ENCODE measurements at places on chromosomes 1 and 21. TPM values are rescaled to one million over a fixed set of nuclear protein-coding genes. Genes with fewer than 3 reads are reported as not detected.

DNA sequence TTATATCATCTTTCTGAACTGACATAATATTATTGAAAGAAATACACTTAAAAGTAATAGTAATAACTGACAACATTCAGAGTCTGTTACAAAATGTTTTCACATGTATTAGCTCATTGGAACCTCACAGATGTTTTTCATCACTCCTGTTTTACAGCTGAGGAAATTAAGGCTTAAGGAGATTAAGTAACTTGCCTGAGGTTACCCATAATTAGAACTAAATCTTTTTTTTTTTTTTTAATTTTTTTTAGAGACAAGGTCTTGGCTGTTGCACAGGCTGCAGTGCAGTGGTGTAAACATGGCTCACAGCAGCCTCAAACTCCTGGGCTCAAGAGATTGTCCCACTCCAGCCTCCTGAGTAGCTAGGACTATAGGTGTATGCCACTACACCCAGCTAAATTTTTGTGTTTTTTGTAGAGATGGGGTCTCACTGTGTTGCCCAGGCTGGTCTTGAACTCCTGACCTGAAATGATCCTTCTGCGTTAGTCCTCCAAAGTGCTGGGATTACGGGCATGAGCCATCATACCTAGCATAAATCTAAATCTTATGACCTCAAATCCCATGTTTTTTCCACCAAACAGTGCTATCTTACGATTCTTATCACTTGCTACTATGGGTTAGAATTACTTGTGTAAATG, 64.7 kb upstream of the MACF1 start:
- no peak for DNase-seq

DNA sequence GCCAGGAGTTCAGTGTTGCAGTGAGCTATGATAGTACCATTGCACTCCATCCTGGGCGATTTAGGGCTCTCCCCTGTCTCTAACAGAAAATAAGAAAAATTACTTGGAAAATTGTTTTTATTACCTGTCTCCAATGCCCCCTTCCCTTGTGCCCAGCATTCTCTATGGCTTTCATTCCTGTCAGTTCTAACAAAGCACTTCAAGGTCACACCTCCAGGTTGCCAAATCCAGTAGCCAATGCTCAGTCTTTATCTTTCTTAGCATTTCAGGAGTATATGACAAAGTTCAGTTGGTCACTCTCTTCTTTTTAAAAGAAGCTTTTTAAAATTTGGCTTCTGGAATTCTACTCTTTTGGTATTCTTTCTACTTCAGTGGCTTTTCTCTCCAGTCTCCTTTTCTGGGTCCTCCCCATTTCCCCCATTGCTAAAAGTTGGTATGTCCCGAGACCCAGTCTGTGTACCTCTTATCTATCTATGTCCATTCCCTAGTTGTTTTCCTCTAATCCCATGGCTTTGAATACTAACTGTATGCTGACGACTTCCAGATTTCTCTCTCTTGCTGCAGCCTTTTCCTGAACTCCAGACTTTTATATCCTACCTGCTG, 69.9 kb downstream of the LAMC1 start:
- DNase-seq = no peak

DNA sequence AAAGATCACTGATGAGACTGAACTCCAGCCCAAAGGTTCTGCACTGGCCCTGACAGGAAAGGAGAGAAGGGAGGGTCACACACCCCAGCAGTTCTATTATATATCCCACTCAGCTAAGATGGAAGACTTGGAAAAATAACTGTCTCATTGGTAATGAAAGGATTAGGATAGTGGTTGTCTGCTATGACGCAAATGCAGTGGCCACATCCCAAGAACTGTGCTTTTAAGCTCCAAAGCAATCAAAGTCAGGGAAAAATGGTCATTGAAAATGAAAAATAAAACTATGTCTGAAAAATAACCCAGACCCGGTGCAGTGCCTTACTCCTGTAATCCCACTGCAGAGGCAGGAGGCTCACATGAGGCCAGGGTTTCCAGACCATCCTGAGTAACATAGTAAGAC, 31.0 kb downstream of the PSMG1 start:
- no peak for DNase-seq

DNA sequence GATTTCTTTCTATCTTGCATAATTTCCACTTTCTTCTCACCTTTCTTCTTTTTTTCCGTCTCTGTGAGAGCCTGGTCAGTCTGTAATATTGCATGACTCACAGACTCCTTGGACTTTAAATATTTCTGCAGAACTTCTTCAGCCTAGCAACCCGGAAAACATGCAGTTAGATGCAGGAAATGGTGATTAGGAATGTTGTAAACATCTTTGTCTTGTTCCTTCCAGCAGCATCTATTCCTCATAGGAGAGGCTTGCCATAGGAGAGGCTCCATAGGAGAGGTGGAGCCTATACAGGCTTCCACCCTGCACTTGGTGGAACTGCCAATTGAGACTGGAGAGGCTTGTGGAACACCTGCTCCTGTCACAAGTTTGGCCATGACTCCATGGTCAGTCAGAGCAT, 10.0 kb downstream of the GBP5 start:
- no peak for DNase-seq

DNA sequence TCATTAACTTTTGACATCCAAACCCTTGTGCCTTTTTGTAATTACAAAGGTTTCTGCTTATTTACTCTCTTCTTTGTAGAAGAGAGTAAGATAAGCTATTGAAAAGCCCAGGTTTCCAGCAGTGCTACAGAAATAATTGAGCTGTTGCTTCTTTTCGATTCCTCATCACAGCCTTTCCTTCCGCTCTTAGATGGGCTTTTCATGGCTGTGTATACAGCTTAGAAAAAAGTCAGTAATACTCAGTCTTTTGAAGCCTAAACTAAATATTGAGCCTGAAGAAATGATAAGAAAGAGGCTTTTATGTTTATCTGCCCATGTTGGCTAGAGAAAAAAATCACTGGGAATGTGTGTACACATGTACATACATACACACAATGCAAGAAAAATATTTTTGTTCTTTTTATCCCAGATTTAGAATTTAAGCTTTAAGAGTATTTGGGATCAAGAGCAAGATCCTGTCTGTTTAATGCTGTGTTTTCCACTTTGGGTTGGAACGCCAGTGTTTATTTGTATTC, 172.4 kb downstream of the VPS13D start:
- DNase-seq = no peak

GRCh38 chr1:48236716-48237470, 14.4 kb downstream of the SLC5A9 start:
- peak; percentile 31 for DNase-seq

- no peak for DNase-seq
Measured at GRCh38 chr21:38469642-38470041, 28.6 kb downstream of the ERG start.

DNA sequence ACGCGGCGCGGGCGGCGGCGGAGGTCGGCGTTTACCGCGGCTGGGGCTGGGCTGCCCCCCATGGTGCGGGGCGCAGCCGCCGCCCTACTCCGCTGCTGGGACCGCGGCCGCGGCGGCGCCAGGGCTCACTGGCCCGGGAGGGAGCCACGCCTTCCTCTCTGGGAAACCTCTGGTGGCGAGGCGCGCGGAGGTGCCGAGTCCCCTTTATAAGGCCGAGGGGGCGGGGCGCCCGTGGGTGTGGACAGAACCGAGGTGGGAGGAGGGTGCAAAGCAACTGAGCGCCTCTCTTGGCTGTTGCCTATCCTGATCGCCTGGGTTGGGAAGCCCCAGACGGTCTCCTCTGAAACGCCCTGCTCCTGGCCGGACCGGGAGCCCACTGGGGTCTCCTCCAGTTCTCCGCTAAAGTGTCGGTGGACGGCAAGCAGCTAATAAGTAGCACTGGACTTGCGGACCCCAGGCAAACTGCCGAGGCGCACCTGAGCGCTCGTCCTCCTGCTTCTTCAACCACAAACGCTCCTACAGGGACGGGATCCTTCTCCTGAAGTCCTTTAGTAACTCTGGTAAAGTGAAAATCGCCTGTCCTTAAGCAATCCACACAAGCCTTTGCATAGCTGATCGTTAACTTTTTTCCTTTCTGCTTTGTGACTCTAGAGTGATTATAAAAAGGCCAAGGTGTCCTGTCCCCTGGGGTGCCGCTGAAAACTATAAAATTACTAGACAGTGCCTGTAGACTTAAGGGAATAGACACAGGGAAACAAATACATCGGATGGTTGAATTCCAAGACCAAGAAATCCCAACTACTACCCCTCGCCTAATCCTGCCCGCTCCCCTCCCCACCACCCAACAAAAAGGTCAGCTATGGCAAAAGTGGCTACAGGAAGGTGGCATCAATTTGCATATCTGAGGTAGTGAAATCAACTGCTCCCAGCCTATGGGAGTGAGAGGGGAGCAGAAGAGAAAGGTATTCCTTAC, at the start of gene PTGER3:
Gene PTGER3, minus strand, starts transcription at position 182 of the 973 bp plus-strand sequence. CDS start 239 bp downstream, outside the sequence.
- no peak for DNase-seq

DNA sequence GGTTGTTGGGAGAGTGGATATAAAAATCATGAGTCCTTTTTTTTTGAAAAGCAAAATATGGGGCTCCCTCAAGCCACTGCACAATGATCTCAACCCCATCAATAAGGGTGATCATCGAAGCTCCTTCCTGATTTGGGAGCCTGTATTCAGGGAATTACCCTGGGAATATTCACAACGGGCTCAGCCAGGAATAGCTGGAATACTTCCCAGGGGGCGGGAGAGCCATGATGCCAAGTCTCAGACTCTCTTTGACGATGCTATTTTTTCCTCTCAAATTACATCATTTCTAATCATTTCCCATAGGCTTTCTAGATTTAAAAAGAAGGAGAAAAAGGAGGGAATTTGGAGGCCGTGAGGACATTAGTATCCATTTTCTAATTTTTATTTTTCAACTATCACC, 18.4 kb downstream of the OLIG1 start:
- no peak for DNase-seq

DNA sequence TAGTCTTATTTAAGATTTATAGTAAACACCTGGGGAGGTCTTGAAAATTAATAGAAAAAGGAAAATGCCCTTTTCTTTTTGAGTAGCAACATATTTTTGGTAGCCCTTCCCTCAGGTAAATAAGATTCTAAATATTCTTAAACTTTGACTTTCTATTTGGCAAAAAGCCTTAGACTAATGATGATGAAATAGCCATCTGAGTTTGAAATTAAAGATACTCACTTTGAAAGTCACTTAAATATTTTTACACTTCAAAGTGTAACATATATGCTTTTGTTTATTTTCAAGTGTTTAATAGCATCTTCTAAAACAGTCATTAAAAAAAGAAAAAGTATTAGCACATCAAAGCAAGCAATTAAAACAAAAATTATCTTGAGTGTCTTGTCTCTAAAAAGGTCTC, 135.1 kb downstream of the NEK7 start:
- DNase-seq = no peak

GRCh38 chr1:178540646-178541045, 27.7 kb downstream of the TEX35 start:
- DNase-seq = no peak

GRCh38 chr1:58769809-58770320, 14.0 kb downstream of the JUN start:
- DNase-seq = no peak

DNA sequence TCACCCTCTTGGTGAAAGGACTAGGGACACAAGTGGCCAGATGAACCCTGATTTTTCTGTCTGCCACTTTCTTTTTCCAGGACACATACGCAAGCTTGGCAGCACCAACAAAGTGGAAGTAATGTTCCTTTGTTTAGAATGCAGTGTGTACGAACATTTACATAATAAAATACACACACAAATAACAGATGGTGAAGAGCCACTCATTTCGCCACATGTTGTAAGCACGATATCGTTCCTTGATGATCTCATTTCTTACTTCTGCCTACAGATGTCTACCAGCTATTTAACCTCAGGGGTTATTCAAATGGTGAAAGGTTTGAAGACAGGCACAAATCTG, 670.2 kb upstream of the CXADR start:
- no peak for DNase-seq

DNA sequence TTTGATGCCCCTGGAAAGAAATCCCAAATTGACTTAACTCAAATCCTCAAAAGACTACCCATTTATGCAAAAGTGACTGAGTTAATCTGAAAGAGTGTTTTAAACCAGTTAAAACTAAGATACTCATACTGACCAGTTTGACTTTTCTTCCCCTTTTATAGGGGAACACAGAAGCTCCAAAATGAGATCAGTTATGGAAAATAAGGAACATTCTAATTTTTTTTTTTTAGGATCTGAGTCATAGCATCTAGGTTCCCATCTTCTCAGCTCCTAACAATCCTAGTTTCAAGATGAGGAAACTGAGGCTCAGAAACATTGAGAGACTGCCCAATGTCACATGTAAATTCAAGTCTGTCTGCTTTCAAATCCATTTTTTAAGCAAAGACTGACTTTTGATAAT, 231.1 kb upstream of the RUNX1 start:
- no peak for DNase-seq

DNA sequence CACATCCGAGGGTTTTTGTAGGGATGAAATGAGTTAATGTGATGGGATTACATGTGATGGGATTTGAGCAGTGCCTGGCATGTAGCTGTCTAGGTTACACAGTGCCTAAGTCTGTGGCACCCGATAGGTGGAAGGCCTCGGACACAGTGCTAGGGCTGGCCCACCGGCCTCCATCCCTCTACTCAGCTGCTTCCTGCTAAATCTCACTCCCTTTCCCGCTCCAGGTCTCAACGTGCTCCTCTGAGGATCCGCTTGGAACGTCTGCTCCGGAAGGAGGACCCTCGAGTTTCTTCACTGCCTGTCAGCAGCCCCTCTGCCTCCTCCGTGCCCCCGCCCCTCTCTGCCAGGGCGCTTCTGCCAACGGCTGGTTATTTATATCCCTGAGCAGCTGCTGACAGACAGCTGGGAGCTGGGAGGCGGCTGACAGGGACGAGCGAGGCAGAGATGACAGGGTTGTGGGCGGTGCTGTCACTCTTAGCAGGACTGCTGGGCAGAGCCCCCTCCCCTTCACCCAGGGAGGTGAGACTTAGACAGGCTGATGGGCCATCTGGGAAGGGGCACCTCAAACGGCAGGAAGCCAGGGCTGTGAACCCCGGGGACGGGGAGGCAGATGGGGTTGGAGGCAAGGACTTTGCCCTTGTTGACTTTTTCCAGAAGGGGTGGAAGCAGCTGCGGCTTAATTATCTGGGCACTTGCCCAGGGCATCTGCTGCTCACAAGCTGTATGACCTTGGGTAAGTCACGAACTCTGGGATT, 26.6 kb upstream of the LRRN2 start:
- no peak for DNase-seq

The INAVA gene
- 33.9 TPM for polyA plus RNA-seq

The SLC9A1 gene
- polyA plus RNA-seq = 28.0 TPM

The GJA8 gene
- polyA plus RNA-seq = 0.66 TPM

The RASAL2 gene
- 18.7 TPM for polyA plus RNA-seq

The F13B gene
- polyA plus RNA-seq = not detected

The PLEKHM2 gene
- polyA plus RNA-seq = 45.9 TPM

The PAPPA2 gene
- polyA plus RNA-seq = 42.6 TPM

The RAD54L gene
- polyA plus RNA-seq = 13.2 TPM

The FCGR3B gene
- polyA plus RNA-seq = 0.64 TPM

Data from renal cortex interstitium (tissue), 15 donors.